ENCODE measurements at places on chromosomes 6 and 20.

DNA sequence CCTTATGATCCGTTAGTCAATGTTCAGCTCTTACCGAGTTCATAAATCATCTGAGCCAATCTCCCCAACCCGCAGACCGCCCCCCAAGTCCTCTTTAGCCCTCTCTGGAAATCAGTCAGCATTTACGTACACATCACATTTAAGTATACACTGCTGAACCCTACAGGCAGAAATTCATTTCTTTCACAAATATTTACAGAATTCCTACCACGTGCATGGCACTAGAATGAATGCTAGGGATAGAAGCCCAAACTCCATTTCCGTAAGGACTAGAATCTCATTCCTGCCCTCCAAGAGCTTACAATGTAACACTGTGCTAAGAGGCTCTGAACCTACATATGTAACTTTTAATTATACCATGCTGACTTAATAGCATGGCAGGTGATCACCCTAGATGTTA, 1.8 kb downstream of the OSER1 start:
- no peak for ATAC-seq

DNA sequence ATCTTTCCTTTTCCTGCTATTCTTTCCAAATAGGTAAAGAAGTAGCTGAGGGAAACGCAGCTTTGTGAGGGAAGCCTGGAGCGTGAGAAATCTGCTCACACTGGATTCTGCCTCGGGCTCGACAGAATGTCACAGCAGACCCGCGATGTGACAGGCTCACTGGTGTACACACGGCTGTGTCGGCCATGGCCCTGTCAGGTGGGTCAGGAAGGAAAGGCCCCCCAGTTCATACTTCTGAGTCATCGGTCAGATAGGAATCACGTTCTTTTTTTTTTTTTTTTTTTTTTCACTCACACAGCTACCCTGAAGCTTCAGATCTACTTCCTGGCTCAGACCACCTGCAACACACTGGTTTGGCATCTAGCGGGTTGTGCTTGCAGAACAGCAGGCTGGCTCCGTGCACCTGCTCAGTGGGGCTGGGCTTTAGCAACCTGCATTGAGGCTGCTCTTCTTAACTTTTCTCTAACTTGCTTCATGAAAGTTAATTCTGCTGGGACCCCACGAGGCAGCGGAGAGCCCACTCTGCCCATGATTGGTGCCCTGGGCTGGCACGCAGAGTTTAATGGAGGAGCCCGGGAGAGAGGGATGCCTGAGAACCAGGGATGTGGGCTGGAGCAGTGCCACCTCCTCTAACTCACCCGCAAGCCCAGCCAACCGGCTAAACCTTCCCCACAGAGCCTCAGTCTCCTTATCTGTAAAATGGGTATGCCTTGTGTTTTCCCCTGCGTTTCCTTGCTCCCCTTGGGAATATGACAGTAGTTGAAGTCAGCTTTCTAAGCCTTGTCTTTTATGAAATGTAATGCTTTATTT, 61.5 kb upstream of the FNDC1 start:
- ATAC-seq = peak; percentile 29

GRCh38 chr6:31083742-31084354, 28.5 kb downstream of the C6orf15 start:
- peak; percentile 41 for ATAC-seq

DNA sequence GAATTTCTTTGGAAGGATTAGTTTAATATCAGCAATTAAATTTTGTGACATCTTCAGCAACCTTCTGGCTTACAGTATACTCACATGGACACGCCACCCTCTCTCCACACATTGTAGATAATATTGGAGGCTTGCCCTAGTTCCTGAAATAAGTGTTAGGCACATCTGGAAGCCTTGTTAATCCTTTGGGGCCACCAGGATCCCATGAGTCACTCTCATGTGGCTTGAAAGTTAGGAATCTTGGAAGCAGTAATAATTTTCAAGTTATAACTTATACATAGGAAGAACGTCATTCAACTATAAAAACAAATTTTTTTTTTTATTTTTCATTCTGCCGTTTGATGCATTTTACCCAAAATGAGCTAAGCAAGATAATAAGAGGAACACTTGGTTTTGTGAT, 20.5 kb downstream of the LAMA4 start:
- no peak for ATAC-seq

- no peak for ATAC-seq
Observed at GRCh38 chr20:57653546-57653900, 33.3 kb upstream of the ZBP1 start.

DNA sequence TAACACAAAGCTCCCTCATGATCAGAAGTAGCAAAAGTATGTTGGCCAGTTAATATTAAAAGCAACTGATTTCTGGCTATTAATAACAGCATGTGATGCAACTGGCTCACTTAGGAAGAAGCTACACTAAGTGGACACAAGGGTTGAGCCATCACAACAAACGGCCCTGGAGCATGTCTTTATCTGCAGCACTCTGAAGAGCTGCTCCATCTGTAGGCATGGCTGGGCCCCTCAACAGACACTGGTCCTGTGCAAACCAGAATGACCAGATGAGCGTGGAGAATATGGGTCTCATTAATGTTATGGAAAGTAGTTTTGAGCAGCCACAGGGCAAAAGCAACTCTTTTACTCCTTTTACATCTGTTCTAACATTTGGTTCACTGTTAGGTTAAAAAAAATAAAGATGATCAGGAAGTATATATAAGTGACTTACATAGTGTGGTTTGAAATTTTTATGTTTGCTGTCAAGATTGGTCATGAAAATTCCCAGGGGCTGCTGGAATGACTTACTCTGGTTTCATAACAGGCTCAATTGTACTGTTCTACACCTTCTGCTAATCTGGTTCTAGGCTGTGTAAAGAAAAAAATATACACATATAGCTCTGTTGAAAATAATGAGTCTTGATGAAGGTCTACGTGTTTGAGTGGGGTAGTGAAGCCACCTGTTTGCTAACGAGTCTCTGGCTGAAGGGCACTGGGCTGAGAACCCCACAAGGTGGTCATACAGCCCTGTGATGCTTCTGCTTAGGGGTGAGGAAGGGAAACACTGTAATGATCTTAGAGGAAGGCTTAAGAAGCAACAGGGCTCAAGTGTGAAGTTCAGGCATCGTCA, 58.1 kb downstream of the INSM1 start:
- ATAC-seq = peak; percentile 78

DNA sequence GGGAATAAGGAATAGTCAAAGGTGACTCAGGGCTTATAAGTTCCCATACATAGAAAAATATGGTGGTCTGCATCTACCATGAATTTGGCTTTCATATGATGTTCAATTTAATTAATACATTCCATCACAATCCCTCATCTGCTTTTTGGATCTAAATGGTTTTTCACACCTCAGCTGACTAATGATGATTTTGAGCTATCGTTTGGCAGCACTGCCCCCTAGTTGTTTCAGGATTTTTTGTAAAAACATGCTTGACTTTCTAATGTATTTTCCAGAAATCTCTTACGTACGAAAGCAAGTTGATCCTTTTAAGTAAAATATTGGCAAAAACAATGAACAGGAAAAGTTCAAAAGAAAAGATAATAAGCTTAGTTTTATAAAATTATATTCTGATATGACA, 408.6 kb upstream of the ADGRB3 start:
- ATAC-seq = no peak

DNA sequence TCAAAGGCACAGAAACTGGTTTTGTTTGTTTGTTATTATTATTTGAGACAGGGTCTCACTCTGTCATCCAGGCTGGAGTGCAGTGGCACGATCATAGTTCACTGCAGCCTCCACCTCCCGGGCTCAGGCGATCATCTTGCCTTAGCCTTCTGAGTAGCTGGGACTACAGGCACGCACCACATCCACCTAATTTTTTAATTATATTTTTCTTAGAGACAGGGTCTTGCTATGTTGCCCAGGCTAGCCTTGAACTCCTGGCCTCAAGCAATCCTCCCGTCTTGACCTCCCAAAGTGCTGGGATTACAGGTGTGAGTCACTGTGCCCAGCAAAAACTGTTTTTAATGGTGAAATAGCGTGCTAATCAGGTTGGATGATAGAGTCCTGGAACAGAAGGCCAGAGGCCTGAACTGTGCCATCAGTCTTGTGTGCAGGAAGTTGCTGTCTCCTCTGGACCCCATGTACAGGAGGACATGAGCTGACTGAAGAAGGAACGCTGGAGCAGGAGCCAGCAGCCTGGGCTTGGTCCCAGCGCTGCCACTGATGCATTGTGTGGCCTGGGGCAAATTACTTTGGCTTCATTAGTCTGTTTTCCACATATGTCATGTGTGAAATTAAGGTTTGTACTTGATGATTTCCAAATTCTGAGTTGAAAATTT, 4.9 kb downstream of the TM9SF4 start:
- ATAC-seq = no peak
